ENCODE measurements at places on chromosomes 13 and 19.

- DNase-seq, result no peak
Measured at GRCh38 chr19:3467437-3468198, 12.7 kb downstream of the SMIM24 start.

DNA sequence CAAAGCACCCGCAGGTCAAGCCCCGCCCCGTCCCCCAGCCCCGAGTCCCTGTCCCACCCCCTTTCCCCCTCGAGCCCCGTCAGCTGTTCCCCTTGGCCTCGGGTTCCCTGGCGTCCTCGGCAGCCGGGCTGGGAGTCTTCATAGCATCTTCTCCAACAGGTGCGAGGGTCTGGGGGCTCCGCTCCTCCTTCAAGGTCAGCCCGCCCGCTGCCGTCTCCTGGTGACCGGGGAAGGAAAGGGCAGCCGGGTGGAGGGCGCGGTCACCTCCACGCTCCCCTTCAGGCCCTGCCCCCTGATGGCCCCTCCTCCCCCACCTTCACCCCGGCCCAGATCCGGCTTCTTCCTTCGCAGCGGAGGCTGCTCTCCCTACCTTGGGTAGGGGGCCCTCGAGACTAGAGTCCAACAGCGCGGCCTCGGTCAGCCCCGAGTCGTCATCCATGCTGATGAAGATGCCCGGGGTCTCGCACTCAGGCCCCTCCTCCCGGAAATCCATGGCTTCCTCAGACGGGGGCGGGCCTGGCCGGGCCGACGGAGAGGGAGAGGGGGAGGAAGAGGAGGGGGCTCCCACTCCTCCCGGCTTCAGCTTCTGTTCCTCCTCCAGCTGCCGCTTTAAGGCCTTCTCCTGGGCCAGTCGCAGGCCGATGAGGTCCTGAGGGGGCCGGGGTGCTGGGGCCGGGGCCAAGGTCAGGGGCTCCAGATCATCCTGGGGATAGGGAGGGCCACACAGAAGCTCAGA lies 541 bp upstream of the RSPH6A start:
- DNase-seq, result no peak

DNA sequence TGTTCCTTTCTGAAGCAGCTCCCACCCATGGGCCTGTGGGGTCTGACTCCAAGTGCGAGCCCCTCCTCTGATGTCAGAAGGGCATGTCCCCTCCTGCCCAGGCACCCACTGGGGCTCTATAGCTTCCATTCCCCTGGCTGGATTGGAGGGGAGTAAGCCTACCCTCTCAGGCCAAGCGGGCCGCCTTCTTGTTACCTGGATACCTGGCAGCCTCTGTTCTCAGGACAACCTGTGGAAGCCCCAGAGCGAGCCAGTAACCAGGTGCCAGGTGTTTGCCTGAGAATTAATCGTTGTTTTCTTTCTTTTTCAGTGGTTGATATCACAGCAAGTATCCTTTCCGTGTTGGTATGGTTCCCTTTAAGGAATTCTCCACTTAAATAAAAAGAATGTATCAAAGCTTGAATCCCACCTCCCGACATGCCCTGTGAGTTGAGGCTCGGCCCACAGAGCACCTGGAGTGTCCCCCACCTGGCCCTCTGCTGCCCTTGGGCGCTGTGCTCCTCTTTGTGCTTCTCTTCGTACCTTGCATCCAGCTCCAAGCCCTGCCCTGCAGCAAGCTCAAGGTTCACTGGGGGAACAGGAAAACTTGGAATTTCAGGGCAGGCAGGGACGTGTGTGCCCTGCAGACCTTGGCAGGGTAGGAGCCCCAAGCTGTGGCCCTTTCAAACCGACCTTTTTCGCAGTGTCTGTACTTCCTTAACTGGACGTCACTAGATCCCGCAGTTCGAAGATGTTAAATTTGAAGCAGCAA lies 15.0 kb downstream of the MAU2 start:
- DNase-seq, result no peak

GRCh38 chr19:48271531-48272151 lies 1.8 kb downstream of the ZNF114 start:
- no peak for DNase-seq

DNA sequence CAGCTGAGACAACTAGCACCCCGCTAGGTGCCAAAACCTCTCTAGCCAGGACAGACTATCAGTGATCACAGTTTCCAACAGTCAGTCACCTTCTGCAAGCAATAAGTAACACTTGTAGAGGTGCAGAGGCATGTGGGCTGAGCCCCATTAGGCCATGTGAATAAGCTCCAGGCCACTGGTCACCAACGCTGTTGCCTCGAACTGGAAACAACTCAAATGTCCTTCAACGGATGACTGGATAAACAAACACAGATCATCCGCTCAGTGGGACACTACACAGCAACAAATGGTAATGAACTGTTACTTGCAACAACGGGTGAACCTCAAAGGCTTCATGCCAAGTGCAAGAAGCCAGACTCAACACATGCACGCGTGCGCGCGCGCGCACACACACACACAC lies 27.5 kb upstream of the TMEM160 start:
- DNase-seq, result no peak

- no peak for DNase-seq
Measured at GRCh38 chr13:39930544-39931444, 275.3 kb downstream of the COG6 start.

GRCh38 chr19:1494115-1494815 lies 3.3 kb downstream of the REEP6 start:
- no peak for DNase-seq

DNA sequence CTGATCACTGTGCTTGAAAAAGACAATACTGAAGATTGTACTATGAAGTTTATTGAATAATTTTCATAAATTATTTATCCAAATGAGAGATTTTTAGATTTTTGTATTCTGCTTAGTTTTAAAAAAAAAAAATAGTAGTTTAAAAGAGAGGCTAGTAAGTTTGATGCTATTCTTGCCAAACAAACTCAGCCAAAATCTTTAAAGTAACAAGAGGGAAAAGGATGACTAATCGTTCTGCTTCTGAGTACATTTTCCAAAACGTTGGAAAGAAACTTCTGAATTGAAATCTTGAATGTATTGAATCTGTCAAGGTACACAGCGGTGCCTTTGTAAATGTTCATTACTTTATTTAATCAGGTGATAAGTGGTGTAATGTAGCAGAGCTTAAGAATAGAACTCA lies 34.4 kb downstream of the NUP58 start:
- no peak for DNase-seq

GRCh38 chr19:11964858-11965645 lies at the start of gene ZNF763:
ZNF763 (plus strand) TSS chr19:11965040; CDS start chr19:11965209, 169 bp downstream.
- DNase-seq, result peak; percentile 88

GRCh38 chr19:18754501-18754900 lies 36.6 kb downstream of the COMP start:
- DNase-seq, result no peak

- peak; percentile 61 for DNase-seq
Measured at GRCh38 chr13:50126263-50126992, 111.2 kb downstream of the KCNRG start.

DNA sequence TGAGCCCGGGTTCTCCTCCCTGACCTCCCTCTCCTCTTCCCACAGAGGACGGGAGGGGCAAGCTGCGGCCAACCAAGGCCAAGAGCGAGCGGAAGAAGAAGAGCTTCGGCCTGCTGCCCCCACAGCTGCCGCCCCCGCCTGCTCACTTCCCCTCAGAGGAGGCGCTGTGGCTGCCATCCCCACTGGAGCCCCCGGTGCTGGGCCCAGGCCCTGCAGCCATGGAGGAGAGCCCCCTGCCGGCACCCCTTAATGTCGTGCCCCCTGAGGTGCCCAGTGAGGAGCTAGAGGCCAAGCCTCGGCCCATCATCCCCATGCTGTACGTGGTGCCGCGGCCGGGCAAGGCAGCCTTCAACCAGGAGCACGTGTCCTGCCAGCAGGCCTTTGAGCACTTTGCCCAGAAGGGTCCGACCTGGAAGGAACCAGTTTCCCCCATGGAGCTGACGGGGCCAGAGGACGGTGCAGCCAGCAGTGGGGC lies 162.2 kb downstream of the KDM4B start:
- no peak for DNase-seq

GRCh38 chr19:10789866-10790265 lies 46.1 kb downstream of the TMED1 start:
- no peak for DNase-seq

- DNase-seq, result peak; percentile 51
Measured at GRCh38 chr19:1026783-1027649, 608 bp downstream of the CNN2 start.

DNA sequence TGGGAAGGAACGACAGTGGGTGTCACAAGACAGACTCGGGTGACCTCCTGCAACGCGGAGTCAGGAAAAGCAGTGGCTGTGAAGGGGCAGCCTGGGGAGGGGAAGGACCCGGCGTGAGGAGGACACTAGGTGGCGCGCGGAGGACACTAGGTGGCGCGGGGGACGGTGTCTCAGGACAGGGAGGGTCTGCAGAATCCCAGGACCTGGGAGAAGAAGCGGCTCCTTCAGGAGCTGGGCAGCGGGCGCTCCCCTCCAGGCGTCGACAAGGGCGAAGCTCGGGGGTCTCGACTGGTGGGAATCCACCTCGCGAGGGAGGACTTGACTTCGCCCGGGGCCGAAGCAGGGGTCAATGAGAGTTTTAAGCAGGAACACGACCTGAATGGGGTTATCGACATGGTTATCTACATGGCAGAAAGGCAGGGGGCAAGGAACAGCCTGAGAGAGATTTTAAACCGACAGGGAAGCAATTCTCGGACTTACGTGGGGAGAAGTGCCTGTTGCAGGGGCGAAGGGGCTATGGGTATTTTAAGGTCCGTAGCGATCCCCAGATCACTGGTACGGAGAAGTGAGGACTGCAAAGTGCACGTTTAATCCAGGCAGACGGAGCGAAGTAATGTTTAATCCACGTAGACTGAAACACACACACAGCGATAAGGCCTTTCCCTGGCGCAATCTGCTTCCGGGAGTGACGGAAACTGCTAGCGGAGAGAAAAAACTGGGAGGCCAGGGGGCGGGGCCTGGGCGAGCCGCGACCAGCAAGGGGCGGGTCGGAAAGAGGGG lies at the start of gene ZNF616:
ZNF616 (minus strand) TSS at position 687 of the 780 bp plus-strand sequence. CDS start 9,426 bp downstream, outside the sequence.
- peak; percentile 97 for DNase-seq

Data from naive thymus-derived CD8-positive, alpha-beta T cell (primary cell).